Pulmonary artery endothelial cell (primary cell): ENCODE measurements at places on chromosomes 3 and 15.

GRCh38 chr15:85545752-85546151, 165.3 kb downstream of the AKAP13 start:
- no peak for DNase-seq

GRCh38 chr3:85576091-85576690, 617.4 kb downstream of the CADM2 start:
- DNase-seq: peak; percentile 11

- DNase-seq: no peak
Measured at GRCh38 chr15:42365921-42366550, 6.7 kb downstream of the CAPN3 start.

- DNase-seq: no peak
Measured at GRCh38 chr3:62586356-62586755, 213.0 kb upstream of the FEZF2 start.

GRCh38 chr15:68489421-68489820, 57.5 kb upstream of the ITGA11 start:
- DNase-seq: no peak

GRCh38 chr3:197835509-197835908, 44.5 kb downstream of the LRCH3 start:
- no peak for DNase-seq

DNA sequence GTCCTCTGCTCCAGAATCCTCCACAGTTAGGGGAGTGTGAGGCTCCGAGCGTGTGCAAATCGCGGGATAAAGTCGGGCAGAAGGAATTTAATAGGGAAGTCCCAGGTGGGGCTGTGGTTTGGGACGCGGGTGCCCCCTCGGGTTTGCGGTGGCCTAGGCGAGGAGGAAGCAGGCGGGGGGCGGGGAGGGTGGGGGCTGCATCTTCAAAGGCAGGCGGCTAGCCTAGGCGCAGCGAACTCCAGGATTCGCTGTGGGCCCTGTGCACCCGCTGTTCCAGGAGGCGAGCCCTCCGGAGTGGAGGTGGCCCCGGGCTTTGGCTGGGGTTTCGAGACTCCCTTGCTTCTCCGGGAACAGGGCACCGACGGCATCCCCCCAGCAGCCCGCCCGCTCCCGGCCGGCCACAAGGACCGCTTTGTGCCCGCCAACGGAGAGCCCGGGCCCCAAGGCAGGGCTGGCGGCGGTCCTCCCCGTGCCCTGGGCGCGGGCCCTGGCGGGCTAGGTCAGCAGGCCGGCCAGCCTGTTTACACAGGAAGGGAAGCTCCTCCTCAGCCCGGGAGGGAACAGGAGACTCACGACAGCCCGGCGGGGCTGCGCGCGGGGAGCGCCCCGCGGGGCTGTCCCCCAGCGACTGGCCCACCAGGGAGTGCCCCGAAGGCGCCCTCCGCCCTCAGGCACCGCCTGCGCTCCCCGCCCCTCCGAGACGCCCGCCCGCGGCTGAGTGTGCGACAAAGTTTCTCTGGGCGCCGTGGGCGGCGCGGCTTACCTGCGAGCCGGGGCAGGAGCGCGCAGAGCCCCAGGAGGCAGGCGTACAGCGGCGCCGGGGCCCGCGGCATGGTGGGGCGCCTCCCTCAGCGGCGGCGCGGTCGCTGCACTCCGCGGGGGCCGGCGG, 753 bp downstream of the ITGB5 start:
- DNase-seq: no peak

GRCh38 chr3:140677764-140678163, at the start of gene TRIM42:
Gene TRIM42 (plus strand): TSS chr3:140678064. CDS start chr3:140678230, 166 bp downstream.
- no peak for DNase-seq

GRCh38 chr3:174440741-174441587, 418.2 kb upstream of the NAALADL2 start:
- DNase-seq: peak; percentile 69

- DNase-seq: no peak
Measured at GRCh38 chr3:59191651-59192050, 141.8 kb upstream of the CFAP20DC start.
